ENCODE measurements at places on chromosomes 7 and 10. TPM values are rescaled to one million over a fixed set of nuclear protein-coding genes. Genes with fewer than 3 reads are reported as not detected.

The PRLHR gene
- total RNA-seq: not detected

DNA sequence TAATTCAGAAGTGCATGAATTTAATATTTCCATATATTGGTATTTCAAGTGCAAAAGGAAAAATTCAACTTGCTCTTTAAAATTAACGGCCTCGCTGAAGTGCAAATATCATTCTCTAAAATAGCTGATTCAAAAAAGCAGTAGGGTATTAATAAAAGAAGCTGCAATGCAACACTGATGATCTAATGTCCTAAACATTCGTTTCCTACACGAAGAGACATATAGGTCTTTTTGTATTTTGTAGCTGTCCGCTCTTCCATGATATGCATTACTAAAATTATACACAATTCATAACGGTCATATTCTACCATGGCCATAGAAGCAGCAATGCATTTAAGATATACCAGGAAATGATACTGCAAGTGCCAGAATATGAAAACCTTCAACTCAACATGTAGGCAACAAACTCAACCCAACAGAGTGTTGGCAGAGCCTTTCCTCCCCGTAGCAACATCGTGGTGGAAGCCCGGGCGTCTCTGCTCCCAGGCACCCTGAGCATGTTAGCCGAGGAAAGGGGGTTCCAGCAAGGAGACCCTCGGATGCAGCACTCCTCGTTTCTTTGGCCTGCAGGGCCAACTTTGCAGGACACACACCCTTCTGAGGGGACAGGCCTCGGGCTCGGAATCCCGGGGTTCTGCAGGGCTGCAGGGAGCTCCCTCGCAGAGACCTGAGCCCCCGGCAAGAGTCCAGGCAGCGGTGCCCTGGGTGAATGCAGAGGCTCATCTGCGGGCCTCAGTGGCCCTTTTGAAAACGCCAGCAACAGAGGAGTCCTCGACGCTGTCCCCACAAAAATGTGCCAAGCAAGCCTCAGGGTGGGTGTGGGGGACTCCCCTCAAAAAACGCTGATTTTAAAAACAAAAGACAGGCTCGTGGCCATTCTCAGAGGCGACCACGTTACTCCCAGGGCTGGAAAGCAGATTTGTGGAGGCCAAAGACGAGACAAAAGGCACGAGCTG, 1.6 kb downstream of the FAM171A1 start:
- DNase-seq: peak; percentile 40

DNA sequence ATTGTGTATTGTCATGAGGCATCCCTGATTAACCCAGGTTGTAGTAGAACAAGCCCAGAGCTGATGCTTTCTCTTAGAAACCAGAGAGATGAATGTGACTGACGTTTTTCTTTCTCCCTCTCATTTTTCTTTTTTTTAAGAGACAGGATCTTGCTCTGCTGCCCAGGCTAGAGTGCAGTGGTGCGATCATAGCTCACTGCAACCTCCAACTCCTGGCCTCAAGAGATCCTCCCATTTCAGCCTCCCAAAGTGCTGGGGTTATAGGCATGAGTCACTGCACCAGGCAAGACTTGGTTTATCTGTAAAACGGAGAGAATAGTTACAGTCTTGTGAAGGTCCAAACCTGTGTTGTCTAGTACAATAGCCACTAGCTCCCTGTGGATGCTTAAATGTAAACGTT, 5.4 kb downstream of the LMTK2 start:
- no peak for DNase-seq

GRCh38 chr10:105644091-105644490, 1003.0 kb downstream of the SORCS3 start:
- DNase-seq: no peak

DNA sequence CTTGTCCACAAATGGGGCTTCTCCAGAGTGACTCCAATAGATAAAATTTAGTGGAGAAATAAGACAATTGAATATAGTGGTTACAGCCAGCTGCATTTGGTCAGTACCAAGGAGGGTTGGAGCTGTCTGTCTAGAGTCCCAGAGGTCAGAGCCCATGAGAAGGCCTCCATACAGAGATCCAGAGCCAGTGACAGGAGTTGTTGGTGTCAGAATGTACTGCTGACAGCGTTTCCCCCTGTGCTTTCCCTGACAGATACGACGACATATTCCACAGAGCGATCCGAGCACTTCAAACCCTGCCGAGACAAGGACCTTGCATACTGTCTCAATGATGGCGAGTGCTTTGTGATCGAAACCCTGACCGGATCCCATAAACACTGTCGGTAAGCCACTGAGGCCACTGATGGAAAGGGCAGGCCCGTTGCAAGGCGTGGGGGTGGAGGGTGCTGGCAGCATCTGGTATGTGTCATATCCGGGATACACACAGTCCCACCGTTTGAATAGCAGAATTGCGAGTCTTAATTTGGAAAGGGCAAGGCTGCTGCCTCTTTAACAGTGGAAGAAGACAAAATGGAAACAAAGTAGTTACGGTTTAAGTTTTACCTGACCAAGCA, 483.6 kb downstream of the NRG3 start:
- no peak for DNase-seq

The TNS3 gene
- 15.0 TPM for total RNA-seq

The IRF5 gene
- 0.28 TPM for total RNA-seq

DNA sequence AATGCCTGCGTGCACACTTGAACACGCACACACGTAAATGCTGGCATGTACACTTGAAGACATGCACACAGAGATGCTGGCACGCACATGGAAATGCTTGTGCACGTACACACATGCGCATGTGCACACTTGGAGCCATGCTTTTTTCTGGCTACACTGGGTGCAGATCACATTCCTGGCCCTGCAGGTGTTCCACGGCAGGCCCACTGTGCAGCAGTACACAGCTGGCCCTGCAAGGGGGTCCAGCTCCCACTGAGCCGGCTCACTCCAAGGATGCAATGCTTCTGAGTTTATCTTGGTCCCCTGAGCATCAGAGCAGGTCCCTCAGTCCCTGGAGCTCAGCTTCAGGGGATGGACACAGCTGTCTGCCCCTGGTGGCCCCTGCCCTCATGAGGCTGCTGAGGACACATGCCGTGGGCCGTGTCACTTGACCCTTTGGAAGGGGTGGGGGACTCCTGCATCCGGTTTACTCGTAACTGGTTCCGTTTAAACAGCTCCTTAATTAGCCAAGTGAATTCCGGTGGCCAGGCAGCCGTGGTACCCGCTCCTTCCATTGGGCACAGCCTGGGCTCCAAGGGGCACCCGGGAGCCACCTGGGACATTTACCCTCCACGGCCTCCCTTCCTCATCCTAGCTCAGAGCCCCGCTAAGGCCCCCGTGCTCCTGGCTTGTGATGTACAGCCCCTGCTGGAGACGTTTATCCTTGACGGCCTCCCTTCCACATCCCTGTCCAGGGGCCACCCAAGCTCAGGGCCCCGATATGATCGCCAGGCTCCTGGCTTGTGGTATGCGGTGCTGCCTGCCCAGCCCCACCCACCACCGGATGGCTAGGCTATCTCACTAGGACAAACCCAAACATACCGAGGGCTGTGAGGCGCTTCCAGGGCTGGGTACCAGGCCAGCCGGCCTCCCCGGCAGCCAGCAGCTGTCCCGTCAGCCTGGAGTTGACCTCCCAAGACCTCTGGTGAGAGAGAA, 39.5 kb upstream of the DPYSL4 start:
- no peak for DNase-seq

GRCh38 chr10:47358457-47358856, 10.3 kb downstream of the RBP3 start:
- DNase-seq: no peak

The JCAD gene
- 1.3 TPM for total RNA-seq

- DNase-seq: no peak
Observed at GRCh38 chr10:45154502-45154901, 153.8 kb downstream of the ZNF22 start.

The OIT3 gene
- total RNA-seq: not detected

DNA sequence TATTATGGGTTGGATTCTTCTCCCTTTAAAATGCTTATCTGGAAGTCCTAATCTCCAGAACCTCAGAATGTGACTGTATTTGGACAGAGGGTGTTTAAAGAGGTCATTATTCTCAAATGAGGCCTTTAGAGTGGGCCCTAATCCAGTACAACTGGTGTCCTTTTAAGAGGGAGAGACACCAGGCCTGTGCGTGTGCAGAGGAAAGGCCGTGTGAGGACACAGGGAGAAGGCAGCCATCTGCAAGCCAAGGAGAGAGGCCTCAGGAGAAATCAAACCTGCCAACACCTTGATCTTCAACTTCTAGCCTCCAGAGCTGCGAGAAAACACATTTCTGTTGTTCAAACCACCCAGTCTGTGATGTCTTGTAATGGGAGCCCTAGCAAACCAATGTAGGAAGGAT, 235.4 kb upstream of the MYO3A start:
- DNase-seq: no peak

DNA sequence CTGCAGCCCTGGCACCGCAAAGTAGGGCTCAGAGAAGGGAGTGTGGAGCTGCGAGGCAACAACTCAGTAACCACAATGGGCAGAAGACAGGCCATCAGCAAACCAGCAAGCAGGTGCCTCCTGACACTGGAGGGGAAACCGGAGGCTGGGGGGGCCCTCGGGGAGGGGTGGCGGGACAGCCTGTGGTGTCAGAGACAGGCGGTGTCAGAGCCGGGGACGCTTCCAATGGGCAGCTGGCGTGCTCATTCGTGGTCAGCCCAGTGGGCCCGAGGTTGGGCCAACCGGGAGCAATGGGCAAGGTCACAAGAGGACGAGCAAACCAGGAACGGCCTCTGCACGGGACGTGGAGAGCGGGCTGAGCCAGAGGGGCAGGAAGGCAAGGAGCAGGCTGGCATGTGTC, 158.1 kb downstream of the MAD1L1 start:
- no peak for DNase-seq

The SLC13A4 gene
- 0.28 TPM for total RNA-seq

The LRRC18 gene
- total RNA-seq: not detected

The NPY gene
- total RNA-seq: not detected

- no peak for DNase-seq
Observed at GRCh38 chr10:72056932-72057751, 31.2 kb downstream of the SPOCK2 start.

- no peak for DNase-seq
Observed at GRCh38 chr10:74957285-74957961, 131.0 kb downstream of the KAT6B start.

The RBP3 gene
- not detected for total RNA-seq

- DNase-seq: no peak
Observed at GRCh38 chr10:114665406-114665805, 7.3 kb upstream of the ABLIM1 start.

The CALHM3 gene
- total RNA-seq: not detected

DNA sequence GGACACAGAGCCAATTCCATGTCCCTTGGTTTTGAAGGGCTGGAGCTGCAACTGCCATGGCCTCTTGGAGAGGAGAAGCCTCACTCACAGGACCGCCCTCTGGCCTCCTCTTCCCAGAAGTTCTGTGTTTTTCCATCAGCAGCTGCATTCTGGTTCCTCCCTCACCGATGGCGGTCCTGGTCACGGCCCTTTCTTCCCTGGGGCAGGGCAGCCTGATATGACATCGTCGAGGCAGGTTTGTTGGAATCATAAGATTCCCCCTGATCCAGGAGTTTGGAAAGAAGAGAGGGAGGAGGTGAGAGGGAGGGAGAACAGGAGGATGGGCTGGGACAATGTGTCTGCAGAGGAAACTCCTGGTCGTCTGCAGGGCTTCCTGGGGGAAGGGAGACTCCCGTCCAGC, 82.7 kb upstream of the PDZD8 start:
- no peak for DNase-seq

The TACR2 gene
- not detected for total RNA-seq

- no peak for DNase-seq
Observed at GRCh38 chr10:110352930-110353243, 48.2 kb upstream of the SMNDC1 start.

- no peak for DNase-seq
Observed at GRCh38 chr7:90710466-90710850, 114.3 kb downstream of the CDK14 start.

DNA sequence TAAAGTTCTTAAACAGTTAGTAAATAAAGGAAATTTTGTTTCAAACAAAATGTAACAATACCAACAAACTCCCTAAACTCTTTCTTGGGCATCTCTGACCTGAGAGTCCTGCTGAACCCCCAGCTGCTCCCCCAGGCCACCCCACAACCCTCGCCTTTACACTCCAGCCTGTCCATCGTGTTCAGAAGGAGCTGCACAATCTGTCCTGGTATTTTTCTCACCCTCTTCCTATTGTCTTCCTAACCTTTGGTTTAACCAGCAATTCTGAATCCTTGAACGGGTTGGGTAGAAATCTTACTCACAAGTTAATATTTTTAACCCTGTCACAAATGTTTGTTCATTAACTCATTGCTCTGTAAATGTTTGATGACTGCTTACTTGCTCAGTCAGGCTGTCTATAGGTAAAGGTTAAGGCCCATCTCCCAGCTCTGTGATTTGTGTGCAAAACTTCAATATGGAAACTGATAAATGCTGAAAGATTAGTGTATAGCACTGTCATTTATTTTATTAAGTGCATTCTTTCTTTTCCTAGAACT, 16.8 kb downstream of the SFRP4 start:
- DNase-seq: no peak

DNA sequence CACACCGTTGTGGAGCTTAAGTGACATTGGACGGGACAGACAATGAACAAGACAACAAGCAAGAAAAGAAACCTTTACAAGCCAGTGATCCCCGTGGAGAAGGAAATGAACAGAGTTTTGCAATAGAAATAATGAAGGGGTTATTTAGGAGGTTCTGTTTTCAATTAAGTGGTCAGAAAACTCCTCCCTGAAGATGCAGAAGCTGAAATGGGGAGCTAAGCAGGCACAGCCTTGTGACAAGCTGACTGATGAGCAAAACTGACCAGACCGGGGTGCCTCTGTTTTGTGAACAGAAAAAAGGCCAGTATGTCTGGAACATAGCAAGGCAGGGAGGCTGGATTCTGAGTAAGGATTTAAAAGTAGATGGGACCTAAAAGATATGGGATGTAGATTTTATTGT, 299.8 kb upstream of the POM121L12 start:
- no peak for DNase-seq

DNA sequence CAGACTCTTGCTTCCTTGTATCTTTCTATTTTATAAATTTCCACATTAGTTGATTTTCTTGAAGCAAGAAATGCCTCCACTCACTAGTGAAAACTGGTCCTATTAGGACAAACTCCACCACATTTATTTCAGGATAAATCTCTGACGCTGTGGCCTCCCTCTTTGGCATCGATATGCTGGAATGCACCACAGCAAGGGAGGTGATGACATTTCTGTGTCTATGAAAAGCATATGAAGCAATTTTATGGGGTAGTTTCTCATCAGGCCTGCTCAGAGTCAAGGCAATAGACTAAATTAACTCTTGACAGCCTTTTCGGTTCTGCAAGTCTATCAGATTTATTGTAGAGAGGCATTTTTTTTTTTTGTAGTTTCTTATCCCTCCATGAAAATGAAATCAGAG, 304.4 kb downstream of the ZEB1 start:
- DNase-seq: no peak

GRCh38 chr7:149238051-149238450, 1.4 kb upstream of the ZNF212 start:
- no peak for DNase-seq

- no peak for DNase-seq
Observed at GRCh38 chr10:88544140-88544870, 38.8 kb downstream of the RNLS start.

Measured in neural progenitor cell (in vitro differentiated cells).